CD4-positive, alpha-beta T cell (primary cell): ENCODE measurements at places on chromosomes 4 and X.

DNA sequence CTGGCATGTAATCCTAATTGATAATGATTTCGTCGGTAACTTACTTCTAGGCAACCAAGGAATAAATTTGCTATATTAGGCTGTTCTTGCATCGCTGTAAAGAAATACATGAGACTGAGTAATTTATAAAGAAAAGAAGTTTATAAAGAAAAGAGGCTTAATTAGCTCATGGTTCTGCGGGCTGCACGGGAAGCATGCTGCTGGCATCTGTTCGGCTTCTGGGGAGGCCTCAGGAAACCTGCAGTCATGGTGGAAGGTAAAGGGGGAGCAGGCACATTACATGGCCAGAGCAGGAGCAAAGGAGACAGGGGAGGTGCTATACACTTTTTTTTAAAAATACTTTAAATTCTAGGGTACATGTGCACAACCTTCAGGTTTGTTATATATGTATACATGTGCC is 290.2 kb downstream of the STK32B start:
- no peak for DNase-seq

DNA sequence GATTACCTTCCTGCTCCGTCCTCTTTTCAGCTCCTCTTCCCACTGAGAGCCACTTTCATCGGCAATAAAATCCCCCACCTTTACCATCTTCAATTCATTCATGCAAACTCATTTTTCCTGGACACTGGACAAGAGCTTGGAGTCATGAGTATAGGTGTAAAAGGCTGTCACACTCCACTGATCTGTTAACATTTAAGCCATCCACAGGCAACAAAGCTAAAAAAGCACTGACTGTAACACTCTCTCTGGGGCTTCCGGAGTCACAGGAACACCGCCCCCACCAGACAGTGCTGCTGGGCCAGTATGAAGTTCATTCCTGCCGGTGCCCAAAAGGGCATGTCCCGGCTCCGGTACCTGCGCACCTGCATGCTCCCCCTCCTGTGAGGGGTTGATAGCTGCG is 38.5 kb downstream of the MAGEB5 start:
- DNase-seq: no peak

GRCh38 chr4:53043055-53043454 is 180.9 kb downstream of the RASL11B start:
- no peak for DNase-seq

DNA sequence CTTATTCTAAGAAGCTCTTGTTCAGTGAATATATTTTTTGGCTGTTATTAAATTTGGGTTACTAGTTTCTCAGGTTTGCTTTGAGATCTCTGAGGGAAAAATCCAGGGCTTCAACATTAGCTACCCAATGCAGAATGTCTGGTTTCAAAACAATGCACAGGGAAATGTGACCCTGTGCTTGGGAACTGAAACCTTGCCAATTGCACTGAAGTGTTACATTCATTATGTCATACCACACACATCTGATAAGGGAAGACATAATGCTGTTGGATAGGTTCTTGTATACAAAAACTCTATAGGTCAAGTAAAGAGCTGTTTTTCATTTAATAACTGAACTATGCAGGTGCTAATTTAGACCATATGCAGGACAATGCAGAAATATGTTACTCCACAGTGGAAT is 345.3 kb upstream of the BMP3 start:
- DNase-seq: no peak

DNA sequence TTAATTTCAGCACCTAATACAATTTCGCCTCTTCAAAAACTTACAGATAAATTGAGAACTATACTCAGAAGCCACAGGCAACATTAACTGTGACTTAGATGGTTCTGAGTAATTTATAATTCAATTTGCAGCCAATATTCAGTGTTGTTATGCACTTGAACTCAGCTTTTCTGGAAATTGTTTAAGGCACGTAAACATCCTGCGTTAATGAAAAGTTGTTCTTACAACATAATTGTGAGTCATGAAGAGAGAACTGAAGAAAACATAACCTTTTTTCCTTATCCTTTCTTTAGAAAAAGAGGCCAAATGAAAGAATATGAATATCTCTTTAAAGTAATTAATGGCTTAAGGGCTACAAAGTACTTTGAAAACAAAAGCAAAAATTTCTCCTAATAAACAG is 16.6 kb upstream of the H2AZ1 start:
- no peak for DNase-seq

DNA sequence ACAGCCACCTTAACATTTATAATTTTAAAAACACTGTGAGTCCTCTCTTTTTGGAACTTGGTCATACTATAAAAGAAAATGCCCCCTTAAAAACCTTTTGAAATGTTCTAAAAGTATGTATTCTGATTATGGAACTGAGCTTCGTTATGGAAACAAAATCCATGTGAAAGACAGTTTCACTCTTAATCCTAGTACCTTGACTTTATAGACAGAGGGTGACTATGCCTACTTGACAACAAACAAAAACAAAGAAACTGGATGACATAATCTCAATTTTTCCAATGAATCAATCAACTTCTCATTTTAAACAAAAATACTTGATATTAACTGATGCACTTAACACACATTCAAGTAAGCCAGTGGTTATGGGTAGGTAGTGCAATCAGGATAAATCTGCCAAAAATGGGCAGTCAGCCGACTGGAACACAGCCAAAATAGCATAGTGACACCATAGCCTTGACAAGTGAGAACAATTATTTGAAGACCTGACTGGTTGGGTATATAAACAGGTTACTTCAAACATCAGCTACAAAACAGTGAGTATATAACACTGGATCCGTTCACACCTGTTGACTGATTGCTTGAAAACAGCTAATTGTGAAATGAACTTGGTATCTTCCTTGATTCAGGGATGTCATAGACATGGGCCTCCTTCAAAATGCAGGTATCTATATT is 265.5 kb downstream of the PPP3CA start:
- DNase-seq: no peak

- no peak for DNase-seq
Measured at GRCh38 chrX:85004255-85004654, 578 bp downstream of the APOOL start.

DNA sequence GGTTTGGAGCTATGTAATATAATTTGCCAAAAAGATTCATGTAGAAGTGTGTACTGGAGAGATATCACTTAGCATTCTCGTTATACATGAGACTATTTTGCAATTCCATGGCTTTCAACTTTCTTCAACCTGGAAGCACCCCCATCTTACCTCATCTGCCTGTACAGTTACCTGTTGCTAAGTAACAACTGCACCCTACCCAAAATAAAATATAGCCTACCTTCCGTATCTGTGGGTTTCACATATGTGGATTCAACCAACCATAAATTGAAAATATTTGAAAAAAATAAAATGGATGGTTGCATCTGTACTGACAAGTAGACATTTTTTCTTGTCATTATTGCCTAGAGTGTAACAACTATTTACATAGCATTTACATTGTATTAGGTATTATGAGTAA is 278.3 kb downstream of the PPP1R2C start:
- no peak for DNase-seq

GRCh38 chrX:115029869-115030570 is 12.6 kb upstream of the IL13RA2 start:
- no peak for DNase-seq

DNA sequence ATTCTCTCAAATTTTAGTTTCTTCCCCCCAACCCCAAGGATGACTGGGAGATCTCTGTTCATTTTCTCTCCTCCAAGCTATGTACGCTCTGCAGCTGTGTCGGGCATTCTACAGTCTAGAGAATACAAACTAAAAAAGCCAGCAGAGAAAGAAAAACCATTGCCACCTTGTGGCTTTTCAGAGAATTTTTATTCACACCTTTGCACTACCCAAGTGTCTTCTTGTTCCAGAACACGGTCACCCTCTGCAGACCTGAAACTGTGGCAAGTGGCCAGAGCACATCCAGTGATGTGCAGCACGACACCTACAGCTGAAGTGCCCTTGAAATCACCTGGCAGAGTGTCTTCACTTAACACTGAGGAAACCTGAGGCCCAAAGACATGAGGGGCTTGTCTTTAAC is 68.6 kb downstream of the CHST7 start:
- DNase-seq: no peak

- DNase-seq: no peak
Measured at GRCh38 chr4:15149839-15150592, 147.7 kb downstream of the CPEB2 start.

- DNase-seq: no peak
Measured at GRCh38 chr4:38703635-38704034, 39.6 kb downstream of the KLF3 start.

GRCh38 chrX:133983256-133983973 is 2.0 kb downstream of the GPC3 start:
- no peak for DNase-seq

DNA sequence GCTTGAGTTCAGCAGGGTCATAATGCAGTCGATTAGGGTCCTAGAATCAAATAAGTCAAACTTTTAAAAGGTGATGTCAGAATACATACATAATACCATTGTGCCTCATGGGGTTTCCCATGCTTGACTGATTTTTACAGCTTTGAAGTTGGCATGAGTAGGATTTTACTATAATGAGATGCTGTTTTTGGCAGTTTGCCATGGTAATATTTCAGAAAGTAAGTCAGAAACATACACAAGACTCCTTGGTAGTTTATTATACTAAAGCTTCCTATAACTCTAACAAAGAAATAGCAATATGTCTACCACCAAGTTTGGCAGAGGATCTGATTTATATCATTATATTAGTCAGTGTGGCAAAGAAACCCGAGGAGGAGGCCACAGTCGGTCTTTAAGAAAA is 45.2 kb downstream of the PHKA2 start:
- no peak for DNase-seq

- DNase-seq: no peak
Measured at GRCh38 chr4:7826176-7826908, 113.3 kb downstream of the AFAP1 start.

DNA sequence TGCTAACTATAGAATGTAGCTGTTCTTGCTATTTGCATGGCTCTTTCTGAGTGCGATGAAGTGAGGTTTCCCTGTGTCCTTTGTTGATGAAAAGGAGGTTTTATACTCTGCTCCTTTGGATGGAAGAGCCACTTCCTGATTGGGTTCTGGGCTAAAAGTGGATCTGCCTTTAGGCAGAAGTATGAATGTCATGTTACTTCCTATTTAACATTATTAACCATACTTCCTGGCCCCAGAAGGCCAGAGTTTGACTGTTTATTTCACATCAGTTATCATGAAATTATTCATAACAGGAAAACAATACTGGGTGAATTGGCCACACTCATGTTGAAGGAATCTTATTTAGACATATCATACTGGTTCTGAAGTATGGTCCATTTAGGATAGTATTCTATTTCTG is 386.2 kb downstream of the PCDH7 start:
- DNase-seq: no peak

GRCh38 chr4:29047341-29048041 is 1672.7 kb upstream of the PCDH7 start:
- no peak for DNase-seq

GRCh38 chrX:96861661-96862060 is 22.0 kb upstream of the RPA4 start:
- no peak for DNase-seq

- DNase-seq: no peak
Measured at GRCh38 chrX:54157561-54157960, 25.5 kb downstream of the FAM120C start.

- no peak for DNase-seq
Measured at GRCh38 chrX:68584221-68584620, 63.2 kb upstream of the STARD8 start.

- DNase-seq: no peak
Measured at GRCh38 chr4:147826288-147826646, 94.4 kb downstream of the ARHGAP10 start.

DNA sequence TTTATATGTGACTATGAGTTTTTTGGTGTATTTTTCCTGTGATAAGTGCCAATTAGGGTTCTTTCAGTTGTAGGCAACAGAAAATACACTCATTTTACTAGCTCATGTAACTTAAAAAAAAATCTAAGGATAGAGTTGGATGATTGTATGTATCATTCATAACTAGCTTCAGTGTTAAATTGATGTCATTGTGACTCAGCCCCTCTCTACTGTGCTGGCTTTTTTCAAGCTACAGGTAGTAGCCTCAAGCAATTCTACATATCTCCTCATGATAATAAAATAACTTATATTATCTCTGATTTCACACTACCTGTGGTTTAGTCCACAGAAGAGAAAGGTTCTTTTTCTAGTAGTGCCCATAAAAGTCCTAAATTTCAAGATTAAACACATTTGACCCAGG is 11.9 kb downstream of the WDR17 start:
- no peak for DNase-seq

GRCh38 chr4:169222761-169223160 is 48.0 kb downstream of the SH3RF1 start:
- DNase-seq: no peak

DNA sequence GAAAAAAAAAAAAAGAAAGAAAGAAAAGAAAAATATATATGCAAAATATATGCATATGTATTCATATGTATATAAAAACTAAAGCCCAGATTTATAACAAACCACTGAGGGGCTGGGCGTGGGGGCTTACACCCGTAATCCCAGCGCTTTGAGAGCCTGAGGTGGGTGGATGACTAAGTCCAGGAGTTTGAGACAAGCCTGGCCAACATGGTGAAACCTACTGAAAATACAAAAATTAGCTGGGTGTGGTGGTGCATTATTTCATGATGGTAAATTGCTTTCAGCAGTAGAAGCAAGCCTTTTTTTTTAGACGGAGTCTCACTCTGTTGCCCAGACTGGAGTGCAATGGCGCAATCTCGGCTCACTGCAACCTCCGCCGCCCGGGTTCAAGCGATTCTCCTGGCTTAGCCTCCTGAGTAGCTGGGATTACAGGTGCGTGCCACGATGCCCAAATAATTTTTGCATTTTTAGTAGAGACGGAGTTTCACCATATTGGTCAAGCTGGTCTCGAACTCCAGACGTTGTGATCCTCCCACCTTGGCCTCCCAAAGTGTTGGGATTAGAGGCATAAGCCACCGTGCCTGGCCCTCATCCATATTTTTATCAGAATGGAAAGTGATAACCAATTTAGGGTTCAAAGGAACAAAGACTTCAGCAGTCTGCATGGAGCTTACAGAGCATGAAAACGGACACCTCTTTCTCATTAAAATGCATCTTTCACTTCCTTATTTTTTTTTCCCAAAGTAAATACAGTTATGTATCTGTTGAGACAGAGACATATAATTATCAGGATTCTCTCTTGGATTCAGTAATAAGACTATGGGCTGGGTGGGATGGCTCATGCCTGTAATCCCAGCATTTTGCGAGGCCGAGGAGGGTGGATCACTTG is 27.7 kb upstream of the MOB1B start:
- no peak for DNase-seq

- DNase-seq: no peak
Measured at GRCh38 chr4:3254302-3255131, 5.6 kb downstream of the MSANTD1 start.

DNA sequence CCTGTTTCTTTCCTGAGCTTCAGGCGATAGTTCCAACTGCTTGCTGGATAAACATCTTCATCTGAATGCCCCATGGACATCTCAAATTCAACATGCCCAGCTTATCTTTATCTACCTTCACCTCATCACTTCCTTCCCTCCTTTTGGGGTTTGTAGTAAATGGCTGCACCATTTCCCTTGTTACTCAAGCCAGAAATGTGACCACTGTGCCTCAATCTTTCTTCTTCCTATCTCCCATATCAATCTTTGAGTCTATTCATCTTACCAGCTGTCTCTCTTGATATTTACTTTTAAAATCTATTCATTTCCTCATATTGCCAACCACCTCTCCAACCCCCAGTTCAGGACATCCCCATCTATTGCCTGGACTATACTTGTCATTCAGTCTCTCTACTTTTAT is 155.4 kb downstream of the PPA2 start:
- DNase-seq: no peak

- no peak for DNase-seq
Measured at GRCh38 chrX:69501429-69501828, 2.7 kb upstream of the NALF2 start.

- DNase-seq: no peak
Measured at GRCh38 chrX:40073439-40074054, 24.2 kb downstream of the BCOR start.
